ENCODE measurements at places on chromosomes 3 and 15.

DNA sequence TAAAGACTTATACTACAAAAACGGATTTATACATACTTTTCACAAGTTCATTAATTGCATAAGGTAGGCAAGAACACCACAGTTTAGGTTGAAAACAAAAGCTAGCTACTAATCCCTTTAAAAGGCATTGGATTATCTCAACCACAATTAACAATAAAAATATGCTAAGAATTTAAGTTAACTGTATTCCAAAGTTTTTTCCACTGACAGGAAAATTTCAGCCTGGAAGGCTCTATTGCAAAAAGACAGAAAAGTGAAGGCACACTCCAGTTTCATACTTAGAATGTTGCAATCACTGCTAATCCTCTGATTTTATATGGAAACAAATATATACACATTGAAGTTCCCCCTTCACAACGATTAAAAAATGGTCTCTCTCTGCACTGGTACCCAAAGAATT lies 71.5 kb downstream of the TJP1 start:
- DNase-seq: no peak

- peak; percentile 20 for DNase-seq
Observed at GRCh38 chr3:39124876-39125840, 17.7 kb downstream of the TTC21A start.

DNA sequence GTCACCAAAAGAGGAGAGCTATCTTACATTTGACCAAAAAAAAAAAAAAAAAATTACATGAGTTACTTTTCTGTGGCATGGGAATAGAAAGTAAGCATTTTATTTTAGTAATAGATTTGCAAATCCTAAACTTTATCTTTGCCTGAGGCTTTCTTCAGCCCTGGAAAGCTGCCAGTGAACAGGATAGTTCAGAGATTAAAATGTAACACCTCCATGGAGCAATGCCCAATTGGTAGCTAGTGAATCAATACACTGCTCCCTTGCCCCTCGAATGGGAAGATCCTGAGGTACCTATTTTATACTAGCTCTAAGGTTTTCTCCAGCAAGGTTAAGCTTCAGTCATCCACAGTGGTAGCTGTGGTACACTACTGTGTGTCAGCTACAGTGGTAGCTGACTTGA lies 867.1 kb downstream of the NAALADL2 start:
- DNase-seq: no peak

DNA sequence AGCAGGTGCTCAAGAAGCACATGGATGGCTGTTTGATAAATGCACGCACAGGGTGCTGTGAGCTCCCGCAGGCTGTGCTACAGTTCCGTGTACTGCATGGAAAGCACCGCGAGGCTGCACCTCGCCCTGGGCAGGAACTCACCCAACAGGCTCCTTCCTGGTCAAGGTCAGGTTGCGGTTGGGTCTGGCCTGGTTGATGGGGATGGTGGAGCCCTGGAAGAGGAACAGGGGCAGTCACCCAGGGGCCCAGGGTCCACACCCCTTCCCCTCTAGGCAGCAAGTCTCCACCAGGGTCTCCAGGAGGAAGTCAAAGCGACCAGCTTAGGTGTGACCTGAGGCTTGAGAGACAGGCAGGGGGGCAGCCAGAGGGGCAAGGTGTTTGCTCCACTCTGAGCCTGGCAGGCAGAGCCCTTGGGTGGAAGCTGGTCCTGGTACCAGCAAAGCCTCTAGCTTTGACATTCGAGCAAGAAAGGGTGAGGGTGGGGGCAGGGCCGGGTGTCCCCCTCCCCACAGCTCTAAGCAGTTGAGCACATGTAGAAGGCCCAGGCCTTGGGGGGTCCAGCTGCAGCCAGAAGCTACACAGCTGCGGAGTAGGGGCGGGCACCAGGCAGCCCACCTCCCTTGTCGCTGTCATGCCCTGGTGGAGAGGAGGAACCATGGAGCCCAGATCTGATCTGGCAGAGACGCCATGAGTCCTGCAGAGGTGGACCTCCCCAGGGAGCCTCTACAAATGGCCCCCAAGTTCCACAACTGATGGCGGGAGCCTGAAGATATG lies 46.3 kb upstream of the SLC41A3 start:
- DNase-seq: no peak

- DNase-seq: peak; percentile 95
Observed at GRCh38 chr15:29269485-29270168, at the start of gene NSMCE3. TSS of gene NSMCE3 (minus strand) at chr15:29269822. CDS start at chr15:29269705, 117 bp downstream.

GRCh38 chr3:38827791-38828190 lies 11.8 kb upstream of the SCN10A start:
- no peak for DNase-seq

GRCh38 chr15:57518779-57519405 lies 72.8 kb upstream of the MYZAP start:
- no peak for DNase-seq

- DNase-seq: no peak
Observed at GRCh38 chr3:122168044-122168443, 15.4 kb upstream of the CASR start.

DNA sequence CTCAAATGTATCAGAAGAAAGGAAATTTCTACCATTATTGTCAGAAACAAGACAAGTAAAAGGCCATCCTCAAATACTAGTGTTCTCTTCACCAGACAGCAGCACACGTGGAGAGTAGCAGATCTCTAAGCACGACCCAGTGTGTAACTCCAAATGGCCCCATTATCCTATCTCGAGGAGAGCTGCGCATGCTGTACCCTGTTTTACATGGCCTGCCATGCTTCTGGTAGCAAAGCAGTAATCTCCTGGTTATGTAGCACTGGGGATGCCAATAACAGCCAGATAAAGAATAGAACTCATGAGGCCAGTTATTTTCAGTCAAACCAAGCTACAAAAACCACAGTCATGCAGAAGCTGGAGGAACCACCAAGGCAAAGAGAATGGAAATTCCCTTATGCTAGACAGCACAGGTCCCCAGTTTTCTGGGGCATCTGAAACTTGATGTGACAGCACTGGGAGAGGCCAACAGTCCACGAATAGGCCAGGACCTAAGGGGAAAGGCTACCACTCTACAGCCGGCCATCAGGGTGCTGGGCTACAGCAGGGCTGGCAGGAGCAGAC lies 73.0 kb downstream of the LIPC start:
- no peak for DNase-seq

DNA sequence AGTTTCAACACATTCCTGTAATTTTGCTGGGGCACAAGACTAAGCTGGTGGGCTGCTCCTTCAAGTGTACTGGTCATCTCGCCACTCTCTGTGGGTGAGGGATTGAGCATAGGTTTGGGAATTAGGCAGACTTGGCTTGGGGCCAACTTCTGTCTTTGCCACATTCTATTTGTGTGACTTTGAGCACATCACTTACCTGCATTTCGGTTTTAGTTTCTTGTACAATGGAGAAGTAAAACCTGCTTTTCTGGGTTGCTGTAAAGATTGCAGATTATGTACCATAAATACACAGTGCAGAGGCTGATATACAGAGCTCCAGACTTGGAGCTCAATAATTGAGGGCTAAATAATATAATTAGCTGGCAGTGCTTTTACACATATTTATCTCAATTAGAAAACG lies 162.1 kb downstream of the C3orf38 start:
- no peak for DNase-seq

DNA sequence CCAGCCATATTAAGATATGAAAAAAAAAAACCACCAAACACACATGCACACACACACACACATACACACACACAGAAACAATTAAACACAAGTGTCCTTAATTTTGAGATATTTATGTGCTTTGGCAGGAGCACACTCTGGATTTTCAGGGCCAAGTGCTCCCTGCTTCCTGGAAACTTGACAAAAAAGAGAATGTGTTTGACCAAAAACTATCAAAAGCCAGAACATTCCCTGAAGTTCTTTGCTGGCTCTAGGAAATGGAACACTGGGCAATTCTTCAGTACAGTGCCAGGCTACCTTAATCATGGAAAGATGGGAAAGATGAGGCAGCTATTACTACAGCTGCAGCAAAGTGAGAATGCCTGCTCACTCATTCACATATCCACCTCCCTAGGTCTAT lies 44.6 kb downstream of the P3H2 start:
- DNase-seq: peak; percentile 46

DNA sequence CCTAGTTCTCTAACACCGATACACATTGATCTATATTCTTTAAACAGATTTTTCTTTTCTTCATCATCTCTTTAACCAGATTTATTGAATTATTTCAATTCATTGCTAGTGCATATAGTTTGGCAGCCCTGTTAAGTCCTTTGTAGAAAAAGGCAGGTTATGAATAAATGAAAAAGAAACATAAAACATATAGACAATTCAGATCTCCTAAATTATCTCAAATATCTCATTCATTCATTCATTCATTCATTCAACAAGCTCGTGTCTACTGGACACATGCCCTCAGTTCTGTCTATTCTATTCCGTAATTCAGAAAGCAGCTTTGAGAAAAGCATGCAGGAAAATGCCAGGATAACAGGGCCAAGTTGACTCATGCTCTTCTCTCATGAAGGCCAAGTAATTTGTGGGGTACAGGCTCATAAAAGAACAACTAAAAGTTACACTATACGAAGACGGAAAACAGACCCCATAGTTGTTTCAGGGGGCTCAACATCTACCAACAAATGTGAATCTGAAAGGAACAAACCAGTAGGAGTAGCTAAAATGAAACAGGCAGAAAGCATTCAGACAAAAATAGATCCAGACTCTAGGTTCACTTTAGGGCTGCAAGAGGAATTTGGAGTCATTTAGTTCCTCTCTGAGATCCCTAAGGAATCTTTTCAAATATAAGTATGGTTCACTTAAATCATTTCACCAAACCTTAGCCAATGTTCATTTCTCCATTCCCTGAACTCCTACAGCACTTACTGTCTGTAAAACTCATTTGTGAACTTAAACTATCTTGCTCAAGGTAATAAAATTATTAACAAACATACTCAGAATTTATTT lies 7.5 kb downstream of the ZNF148 start:
- no peak for DNase-seq
